ENCODE measurements at places on chromosomes 6 and 20.

DNA sequence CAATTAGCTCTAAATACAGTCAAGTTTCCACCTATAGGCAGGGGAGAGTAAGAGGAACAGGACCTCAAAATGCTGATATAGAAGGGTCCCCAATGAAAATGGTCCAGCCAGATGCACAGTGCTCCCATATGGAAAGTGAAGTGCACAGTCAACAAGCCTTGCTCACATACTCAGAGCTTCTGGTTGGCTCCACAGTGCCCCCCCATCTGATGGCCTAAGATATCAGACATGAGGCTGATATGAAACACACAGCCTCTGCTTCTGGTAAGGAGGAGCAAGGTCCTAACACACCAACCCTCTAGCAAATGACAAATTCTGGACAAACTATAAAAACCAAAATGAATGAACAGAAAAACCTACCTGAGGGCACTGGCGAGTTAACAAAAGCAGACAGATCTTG lies 111.4 kb upstream of the EMILIN3 start:
- DNase-seq, result no peak

- DNase-seq, result no peak
These were observed 32.7 kb downstream of the HLA-A start for GRCh38 chr6:29974901-29975560.

DNA sequence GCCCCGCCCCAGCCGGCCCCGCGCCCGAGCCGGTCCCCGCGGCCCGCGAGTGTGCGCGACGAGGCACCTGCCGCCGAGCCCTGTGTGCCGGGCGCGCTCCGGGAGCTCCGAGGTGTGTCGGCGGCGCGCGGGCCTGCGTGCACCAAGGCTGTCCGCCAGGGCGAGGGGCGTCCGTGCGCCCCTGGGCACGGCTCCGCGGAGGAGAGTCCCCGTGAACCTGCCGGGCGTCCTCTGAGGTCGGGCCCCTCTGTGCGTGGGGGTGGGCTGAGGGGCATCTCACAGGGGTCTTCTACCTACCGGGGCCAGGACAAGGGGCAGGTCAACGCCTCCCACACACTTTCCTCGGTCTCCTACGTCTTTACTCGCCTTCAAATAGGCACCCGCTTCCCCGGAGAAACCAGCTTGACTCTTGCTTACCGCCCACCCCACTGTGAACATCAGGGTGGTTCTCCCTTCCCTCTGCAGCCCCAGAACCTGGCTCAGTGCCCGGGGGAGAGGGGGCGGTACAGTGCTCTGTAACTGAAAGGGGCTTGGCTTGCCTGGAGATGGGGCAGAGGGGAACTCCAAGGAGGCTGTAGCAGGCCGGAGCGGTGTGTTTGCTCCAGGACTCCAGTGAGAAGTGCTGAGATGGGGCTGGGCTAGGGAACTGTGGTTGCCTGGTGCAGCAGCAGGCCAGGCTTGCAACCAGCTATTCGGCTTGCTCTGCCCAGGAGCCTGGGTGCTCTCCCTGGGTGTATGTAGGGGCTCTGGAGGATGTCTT lies at the start of gene SAMD10:
Gene SAMD10 (minus strand): TSS at position 86 of the 760 bp plus-strand sequence. CDS start 175 bp downstream, outside the sequence.
- DNase-seq, result no peak

GRCh38 chr6:113414511-113414910 lies 442.6 kb upstream of the MARCKS start:
- no peak for DNase-seq

- no peak for DNase-seq
These were observed 26.1 kb upstream of the ZBTB2 start for GRCh38 chr6:151417477-151417876.

DNA sequence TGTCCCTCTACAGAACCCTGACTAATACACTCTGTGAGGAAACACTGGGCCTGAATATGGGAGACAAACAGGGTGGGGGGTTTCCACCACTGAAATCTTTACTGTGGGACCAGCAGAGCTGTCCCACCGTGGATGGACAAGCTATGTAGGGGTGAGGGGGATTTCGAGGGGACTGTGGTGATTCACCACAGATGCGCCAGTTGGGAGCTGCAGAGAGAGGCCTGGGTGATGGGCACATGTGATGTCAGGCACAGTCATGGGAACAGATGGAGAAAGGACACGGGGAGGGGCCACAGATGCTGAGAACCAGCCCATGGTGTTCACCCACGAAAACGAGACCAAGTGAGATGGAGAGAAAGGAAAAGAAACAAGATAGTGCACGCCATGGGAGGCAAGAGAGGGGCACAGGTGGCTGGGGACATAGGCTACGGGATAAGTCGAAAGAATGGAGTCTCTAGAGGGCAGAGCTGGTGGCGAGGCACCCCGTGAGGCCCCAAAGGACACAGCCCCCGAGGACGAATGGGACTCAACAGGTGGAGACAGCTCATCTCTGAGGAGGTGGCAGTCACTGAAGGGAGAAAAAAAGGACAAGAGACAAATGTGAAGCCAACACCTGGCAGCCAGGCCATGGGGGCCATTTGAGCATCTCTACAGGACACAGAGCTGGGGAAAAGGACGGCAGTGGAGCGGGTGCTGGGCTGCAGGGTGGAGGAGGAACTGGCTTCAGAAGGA lies 10.5 kb upstream of the RAMACL start:
- DNase-seq, result no peak

DNA sequence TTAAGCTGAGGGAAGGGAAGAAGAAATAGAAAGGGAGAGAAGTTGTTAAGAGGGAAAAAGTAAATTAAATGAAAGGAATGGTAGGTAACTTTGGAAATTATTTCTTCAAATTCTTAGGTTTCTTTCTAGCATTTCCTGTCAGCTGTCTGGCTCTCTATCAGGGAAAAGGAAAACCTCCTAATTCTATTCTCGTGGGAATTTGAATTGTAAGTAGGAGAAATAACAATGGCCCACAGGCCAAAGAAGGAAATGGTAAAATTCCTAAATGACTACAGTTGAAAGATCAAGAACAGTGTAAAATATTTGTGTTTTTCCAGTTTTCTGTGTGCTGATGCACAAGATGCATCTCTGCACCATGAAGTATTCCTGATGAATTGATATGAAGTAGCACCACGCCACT lies 173.0 kb downstream of the IBTK start:
- no peak for DNase-seq

DNA sequence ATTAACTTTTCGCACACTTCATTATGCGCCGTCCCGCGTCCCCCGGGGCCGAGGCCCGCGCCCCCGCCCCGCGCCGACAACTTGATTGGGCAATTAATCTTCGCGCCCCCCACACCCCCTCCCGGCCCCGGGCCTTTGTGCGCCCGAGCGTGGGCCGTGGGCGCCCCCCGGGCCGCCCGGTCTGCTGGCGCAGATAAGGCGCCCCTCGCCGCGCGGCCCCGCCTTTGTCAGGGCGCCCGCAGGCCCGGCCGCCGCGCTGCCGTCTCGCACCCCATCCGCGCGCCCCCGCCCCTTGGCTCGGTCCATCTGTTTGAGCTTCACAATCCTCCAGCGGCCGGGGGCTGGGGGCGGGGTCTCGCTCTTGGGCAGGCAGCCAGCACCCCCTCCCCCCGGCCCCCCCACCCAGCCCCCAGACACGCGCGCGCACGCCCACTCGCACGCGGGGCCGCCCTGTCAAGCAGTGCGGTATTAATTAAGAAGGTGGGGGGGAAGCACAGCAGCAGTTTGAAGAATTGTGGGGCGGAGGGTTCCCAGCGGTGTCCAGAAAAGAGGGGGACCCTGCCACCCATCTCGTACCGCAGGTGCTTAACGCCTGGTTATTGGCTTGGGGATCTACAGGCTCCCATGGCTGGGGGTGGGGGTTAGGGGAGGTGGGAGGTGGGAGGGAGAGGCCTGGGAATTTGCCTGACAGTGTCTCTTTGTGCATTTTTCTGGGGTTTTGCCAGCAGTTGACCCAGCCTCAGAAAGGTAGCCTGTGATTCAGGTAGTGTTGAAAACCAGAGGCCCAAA lies 34.6 kb upstream of the SCRT2 start:
- DNase-seq, result no peak

DNA sequence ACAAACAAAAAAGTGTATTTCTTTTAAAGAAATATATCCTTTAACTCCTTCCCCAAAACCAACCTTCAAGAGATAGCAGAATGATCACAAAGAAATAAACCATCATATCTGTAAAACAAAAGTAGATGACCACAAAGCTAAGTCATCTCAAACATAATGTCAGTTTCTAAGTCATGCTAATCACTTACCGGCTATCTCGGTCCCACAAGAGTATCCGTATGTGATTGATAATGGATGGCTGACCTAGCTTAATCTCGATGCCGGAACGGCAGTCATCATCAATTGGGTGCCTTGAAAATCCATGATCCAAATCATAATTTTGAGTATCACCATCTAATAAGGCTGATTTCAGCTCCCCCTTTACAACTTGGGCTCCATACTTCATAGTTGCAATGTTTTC lies 59.7 kb downstream of the BTBD9 start:
- no peak for DNase-seq

DNA sequence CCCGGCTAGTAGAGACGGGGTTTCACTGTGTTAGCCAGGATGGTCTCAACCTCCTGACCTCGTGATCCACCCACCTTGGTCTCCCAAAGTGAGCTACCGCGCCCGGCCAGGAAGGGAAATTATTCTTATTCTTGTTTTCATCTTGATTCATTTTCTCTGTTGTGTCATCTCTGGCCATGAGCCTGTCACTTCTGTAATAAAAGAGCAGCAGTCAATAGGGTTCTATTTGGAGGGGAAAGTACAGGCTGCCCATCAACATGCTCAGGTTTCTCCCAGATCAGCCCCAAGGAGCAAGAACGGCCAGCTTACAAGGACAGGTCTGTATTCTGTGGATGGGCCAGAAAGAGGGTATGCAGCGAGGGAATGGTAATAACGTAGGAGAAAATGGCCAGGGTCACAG lies 345.0 kb downstream of the PREX1 start:
- DNase-seq, result no peak

GRCh38 chr20:4465212-4465611 lies 256.5 kb upstream of the PRND start:
- DNase-seq, result no peak

GRCh38 chr6:79307321-79308036 lies 73.0 kb upstream of the HMGN3 start:
- no peak for DNase-seq

- no peak for DNase-seq
These were observed 121.1 kb downstream of the FOXA2 start for GRCh38 chr20:22462975-22463914.

GRCh38 chr20:824916-825315 lies 8.6 kb upstream of the FAM110A start:
- no peak for DNase-seq

DNA sequence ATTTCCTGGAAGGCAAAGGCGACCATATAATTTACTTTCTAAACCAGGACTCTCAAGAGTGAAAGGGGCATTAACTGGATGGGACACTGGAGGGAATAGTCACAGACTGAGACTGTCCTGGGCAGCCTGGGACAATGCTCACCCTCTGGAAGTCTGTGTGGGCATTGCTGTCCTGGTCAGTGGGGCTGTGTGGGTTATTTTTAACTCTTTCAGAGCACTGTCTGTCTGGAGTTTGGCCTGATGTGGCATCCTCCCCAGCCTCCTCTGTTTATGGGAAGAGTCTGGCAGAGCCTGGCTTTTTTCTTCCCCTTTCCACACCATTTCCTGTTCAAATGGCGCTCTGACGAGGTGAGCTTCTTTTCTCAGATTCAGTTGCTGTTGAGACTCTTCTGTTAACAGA lies 11.7 kb downstream of the DAAM2 start:
- DNase-seq, result no peak

DNA sequence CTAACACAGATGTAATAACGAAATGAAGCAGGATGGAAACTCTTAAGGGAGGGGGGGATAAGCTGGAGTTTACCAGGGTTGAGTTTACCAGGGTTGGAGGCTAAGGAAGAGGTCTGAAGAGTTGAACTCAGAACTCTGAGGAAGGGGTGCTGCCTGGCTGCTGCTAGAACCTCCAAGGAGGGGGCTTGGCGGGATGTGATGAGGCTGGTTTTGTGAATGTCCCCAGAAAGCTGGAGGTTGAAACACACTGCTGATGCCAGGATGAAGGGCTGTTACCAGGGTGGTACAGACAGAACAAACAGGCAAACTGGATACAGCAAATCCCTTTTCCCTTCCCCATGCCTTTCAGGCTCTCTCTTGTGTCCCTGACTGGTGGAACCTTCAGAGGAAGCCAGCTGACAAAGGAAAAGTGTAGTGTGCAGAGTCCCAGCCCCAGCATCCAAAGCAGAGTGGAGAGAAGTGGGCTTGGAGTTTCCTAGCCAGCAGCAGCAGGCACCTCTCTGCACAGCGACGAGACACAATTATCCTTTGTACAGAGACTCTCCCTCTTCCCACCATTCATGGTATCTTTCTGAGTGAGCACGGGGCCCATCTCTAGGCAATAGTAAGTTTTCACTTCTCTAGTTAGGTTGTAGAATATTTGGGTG lies 23.7 kb downstream of the UBE2V1 start:
- DNase-seq, result no peak

DNA sequence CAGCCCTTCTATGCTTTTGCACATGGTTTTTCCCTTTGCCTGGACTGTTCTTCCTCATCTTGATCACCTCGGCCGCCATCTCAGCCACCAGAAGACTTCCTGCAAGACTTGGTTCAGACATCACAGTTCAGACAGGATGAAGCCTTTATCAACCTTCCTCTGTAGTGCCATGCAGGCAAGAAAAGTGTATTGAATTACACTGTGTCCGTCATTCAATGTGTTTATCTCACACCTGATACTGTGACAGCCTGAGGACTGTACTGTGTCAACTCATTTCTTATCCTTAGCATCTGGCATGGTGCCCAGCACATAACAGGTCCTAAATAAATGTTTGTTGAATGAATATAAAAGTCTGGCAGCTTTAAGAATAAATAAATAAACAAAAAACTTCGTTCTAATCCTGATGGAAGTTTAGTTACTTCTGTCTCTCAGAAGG lies 133.3 kb upstream of the MAN1A1 start:
- no peak for DNase-seq

DNA sequence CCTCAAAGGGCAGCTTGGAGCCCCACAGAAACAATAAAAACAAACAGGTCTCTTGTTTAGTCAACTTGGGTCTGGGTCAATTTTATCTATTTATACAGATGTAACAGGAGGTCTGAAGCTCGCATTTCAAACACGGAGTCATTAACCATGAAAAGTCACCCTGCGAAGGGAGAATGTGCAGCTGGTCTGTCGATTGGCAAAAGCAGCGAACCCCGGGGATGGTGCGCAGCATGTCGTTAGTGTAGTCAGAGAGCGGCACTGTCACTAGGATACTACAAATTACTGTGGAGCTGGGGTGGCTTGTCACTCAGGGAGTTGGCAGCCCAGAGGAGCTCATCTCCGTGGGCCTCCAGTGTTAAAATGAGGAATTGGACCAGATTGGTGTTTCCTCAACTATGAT lies 190.4 kb upstream of the ARG1 start:
- no peak for DNase-seq

- DNase-seq, result no peak
These were observed 16.2 kb upstream of the CST3 start for GRCh38 chr20:23654000-23654399.

DNA sequence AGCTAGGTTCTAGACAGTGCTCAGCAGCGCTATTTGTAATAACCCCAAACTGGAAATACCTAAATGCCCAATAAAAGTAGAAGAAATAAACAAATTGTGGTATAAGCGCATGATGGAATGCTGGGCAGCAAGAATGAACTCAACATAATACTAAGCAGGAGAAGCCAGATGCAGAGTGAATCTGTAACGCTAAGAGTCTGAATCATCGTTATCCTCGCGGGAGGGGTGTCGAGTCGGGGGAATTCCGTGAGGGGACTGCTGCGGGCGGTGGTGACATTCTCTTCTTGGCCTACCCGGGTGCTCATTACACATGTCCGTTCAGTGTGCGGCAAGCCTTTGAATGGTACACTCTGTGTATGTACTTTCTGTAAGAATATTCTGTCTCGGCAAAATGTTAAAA lies 83.7 kb downstream of the SULF2 start:
- no peak for DNase-seq

Measured in SIG-M5 (cell line).